Temporal lobe (tissue), 4 donors: ENCODE measurements at places on chromosomes 12 and 14. TPM values are rescaled to one million over a fixed set of nuclear protein-coding genes. Genes with fewer than 3 reads are reported as not detected.

Gene KRT8
- total RNA-seq: 0.25 TPM

Gene GPRC5A
- total RNA-seq: 0.25 TPM

Gene CLEC12A
- 0.25 TPM for total RNA-seq

Gene NDUFB1
- total RNA-seq: 109 TPM

Gene PTPRR
- 12.8 TPM for total RNA-seq

Gene OAS3
- 1.7 TPM for total RNA-seq

Gene TAS2R8
- 0.49 TPM for total RNA-seq
